ENCODE measurements at places on chromosomes 6 and 20. TPM values are rescaled to one million over a fixed set of nuclear protein-coding genes. Genes with fewer than 3 reads are reported as not detected.
A peak's percentile ranks its signal among the peaks of the same experiment; 100 is the strongest.

Gene ARMC2
- total RNA-seq: 9.3 TPM

Gene MAPK13
- 2.5 TPM for total RNA-seq

Gene MRAP2
- total RNA-seq: 2.5 TPM

Gene CNR1
- total RNA-seq: 0.13 TPM

Gene MEP1A
- not detected for total RNA-seq

Gene MAP7
- total RNA-seq: 1.8 TPM

Gene SLC12A5
- total RNA-seq: 11.8 TPM

- DNase-seq: no peak
These were observed 150.4 kb upstream of the CCN2 start for GRCh38 chr6:132101535-132101934.

GRCh38 chr6:39815356-39815755 lies 23.2 kb downstream of the DAAM2 start:
- DNase-seq: no peak

DNA sequence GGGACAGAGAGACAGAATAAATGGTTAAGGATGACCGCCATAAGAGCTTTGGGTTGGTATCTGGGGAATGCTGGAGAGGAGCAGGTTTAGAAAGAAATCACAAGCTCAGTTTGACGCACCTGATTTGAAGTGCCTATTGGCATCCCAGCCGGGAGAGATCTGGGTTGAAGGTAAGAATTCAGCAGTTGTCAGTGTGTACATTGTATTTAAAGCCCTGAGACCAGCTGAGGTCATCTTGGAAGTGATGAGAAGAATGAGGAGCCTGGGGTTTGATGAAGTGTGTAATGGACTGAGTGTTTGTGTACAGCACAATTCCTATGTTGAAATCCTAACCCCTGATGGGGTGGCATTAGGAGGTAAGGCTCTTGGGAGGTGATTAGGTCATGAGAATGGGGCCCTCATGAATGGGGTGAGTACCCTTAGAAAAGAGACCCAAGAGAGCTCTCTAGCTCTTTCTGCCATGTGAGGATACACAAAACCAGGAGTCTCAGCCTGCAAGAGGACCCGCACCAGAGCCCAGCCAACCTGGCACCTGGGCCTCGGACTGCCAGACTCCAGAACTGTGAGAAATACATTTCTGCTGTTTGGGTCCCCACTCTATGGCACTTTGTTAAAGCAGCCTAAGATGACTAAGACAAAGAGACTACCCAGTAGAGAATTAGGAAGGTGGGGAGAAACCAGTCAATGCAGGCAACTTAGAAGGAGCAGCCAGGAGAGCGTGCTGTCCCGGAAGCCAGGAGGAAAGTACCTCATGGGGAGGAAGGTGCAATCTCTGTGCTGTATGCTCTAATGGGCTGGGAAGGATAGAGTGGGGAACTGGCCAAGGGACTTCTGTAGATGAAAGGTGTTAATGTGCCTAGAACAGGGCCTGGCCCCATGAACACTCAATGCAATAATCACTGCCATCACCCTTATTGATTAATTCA lies 133.7 kb upstream of the SLC24A3 start:
- no peak for DNase-seq

DNA sequence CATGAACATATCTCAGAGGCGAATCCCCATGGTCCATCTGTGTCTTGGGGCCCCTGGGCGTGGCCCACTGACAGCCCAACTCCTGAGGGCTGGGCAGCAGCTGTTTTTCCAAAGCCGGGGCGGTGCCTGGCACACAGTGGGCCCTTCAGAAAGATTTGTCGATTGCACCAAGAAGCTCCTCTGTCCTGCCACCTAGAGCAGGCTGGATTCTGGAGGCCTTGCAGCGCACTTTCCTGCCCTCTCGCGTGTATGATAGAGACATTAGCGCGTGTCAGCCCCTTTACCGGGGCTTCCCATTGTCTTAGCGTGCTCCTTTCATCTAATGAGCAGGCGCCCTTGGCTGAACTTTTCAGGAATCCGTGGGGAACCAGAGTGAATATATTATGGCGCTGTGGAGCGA lies 45.4 kb downstream of the CDH4 start:
- DNase-seq: no peak

DNA sequence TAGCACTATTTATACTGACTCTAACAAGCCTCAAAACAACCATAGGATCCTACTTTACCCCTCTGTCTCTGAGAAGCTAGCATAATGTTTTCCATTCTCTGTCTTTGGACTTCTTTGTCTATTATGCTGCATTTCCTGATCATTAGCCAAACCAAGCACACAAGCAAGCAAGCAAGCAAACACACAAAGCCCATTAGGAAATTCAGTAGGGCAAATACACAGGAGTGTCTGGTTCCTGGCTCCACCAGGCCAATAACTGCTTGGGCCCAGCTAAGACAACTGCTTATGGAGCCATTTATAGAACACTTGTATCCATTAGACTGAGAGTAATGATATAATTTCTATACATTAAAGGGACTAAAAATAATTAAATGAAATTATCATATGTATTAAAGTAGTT lies 952.9 kb upstream of the EPHA7 start:
- DNase-seq: no peak

GRCh38 chr20:56098981-56099500 lies 93.7 kb upstream of the CBLN4 start:
- no peak for DNase-seq

- DNase-seq: no peak
These were observed 437.5 kb upstream of the RGS17 start for GRCh38 chr6:153568628-153569027.

GRCh38 chr6:37137201-37138090 lies 32.5 kb upstream of the PIM1 start:
- no peak for DNase-seq

- DNase-seq: peak; percentile 48
These were observed 707.0 kb downstream of the EPM2A start for GRCh38 chr6:145028144-145028818.

DNA sequence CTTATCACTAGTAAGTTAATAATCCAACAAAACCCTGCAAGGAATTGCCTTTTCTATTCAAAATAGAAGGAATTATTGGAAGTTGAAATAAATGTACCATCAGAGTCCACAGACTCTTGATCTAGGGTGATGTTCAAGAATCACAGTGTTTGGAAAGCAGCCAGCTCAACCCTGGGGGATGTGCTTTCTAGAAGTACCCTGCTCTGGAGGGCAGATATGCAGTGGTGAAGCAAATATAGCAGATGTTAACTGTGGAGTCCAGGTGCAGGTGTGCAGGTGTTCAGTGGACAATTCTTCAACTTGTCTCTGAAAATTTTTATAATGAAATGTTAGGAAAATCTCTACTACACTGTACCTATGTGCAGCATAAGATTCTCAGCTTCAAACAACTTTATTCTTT lies 9.1 kb upstream of the INSM1 start:
- no peak for DNase-seq

DNA sequence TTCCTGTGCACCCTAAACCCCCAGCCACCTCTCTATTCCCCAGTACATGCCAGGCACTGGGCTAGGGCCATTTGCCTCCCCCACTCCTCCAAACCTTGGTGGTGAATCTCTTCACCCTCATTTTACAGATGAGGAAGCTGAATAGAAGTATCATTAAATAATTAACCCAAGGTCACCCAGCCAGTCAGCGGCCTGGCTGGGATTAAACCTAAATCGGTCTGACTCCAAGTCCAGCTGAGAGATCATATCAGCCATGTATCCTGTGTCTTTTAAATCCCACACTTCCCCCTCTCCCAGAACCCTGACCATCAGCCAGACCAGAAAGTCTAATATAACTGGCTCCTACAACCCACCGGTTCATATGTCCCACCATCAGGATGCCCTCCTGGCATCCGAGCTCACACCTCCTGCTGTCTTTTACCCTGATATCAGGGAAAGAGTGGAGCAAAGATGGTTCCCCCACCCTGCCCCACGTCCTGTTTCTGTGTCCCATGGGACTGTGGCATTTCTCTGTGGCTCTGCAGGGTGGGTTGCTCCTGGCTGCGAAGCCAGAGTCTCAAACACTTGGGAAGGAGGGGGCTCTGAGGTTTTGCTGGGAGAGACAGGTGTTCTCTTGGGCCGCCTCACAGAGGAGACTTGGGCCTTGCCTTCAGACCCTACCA lies 145.3 kb downstream of the VEGFA start:
- DNase-seq: no peak

- no peak for DNase-seq
These were observed 63.2 kb downstream of the TRIM27 start for GRCh38 chr6:28860581-28860980.

DNA sequence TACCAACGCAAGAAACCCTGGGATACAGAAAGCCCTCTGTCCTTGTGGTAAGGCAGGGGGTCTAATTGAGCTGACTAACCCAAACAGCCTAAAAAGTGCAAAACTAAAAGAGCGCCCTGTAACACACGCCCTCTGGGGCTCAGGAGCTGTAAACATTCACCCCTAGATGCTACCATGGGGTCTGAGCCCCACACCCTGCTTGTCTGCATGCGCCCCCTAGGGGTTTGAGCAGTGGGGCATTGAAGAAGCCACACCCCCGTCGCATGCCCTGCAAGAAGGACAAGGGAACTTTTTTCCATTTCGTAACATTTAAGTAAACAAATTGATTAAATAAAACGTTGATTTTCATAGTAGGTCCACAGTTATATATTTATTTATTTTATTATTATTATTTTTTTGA lies 616.9 kb upstream of the MAN1A1 start:
- no peak for DNase-seq

Data from Panc1 (cell line).